ENCODE measurements at places on chromosomes 5 and 9.

DNA sequence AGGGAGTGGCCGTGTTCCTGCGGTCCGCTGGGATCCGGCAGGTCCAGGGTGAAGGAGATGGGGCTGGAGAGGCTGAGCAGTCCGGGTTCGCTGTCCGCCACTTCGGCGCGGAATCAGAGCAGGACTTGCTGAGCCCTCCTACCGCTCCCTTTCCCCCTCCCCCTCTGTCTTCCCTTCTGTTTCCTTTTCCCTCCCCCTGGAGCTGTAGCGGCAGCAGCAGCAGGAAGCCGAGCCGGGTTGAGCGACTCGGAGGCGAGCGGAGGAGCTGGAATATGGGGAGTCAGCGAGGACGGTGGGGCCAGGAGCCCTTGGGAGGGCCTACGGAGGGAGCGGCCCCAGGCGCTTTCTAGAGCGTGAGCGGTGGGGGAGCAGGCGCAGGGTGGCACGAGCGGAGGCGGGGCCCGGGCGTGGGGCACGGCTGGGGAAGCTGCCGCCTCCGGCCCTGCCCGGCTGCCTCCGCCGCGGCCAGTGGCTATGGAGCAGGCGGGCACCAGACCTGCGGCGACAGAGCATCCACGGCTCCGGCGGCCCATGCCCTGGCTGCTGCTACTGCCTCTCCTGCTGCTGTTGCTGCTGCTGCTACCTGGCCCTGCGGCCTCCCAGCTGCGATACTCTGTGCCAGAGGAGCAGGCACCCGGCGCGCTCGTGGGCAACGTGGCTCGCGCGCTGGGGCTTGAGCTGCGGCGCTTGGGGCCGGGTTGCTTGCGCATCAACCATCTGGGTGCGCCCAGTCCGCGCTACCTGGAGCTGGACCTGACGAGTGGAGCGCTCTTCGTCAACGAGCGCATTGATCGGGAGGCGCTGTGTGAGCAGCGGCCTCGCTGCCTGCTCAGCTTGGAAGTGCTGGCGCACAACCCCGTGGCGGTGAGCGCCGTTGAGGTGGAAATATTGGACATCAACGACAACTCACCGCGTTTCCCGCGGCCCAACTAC, at the start of gene PCDHAC2:
TSS of gene PCDHAC2 (plus strand) at position 184 of the 933 bp plus-strand sequence. CDS start at position 475, 291 bp downstream.
- peak; percentile 17 for DNase-seq

GRCh38 chr9:86356871-86357866, 3.0 kb upstream of the TUT7 start:
- no peak for DNase-seq

- DNase-seq: no peak
Observed at GRCh38 chr5:6905423-6905822, 192.2 kb downstream of the TENT4A start.

DNA sequence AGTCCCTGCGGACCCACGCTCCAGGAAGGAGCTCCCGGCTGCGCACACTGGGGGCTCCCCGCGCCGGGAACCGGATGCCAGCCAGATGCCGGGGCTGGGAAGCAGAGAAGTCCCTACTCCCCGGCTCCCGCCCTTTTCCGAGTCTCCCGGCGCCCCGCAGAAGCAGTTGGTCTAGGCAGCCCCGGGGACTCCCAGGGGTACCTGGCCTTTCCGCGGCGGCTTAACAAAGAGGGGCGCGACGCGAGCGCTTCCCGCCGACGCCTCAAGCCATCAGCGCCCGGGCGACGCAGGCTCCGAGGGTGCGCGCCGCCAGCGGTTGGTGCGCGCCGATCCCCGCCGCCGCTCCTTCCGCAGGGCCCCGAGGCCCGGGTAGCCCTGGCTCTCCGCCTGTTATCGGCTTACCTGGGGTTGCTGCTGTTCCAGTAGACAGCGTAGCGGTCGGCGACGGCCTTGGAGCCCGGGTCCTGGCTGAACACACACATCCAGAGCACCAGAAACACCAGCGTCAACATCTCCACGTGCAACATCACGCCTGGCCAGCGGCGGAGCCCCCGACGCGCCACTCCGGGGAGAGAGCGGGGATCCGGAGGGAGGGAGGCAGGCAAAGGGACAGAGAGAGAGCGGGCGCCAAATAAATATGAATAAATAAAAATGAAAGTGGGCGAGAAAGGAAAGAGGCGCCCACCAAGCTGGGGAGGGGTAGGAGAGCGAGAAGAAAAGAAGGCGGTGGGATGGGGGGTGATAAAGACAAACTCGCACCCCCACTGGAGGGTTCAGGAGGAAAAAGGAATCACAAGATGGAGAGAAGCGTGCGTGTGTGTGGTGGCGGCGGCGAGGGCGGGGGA, 428 bp downstream of the EFNA5 start:
- DNase-seq: no peak

- DNase-seq: no peak
Observed at GRCh38 chr9:35538361-35539234, 48.7 kb downstream of the RUSC2 start.

All from SHP77 treated with DMSO at 0.1 percent for 48 hours (cell line).